Ovary (tissue), 10 donors: ENCODE measurements at places on chromosomes 2 and 18. TPM values are rescaled to one million over a fixed set of nuclear protein-coding genes. Genes with fewer than 3 reads are reported as not detected.

The SPP2 gene
- total RNA-seq: not detected

The ACP1 gene
- total RNA-seq: 84.2 TPM

DNA sequence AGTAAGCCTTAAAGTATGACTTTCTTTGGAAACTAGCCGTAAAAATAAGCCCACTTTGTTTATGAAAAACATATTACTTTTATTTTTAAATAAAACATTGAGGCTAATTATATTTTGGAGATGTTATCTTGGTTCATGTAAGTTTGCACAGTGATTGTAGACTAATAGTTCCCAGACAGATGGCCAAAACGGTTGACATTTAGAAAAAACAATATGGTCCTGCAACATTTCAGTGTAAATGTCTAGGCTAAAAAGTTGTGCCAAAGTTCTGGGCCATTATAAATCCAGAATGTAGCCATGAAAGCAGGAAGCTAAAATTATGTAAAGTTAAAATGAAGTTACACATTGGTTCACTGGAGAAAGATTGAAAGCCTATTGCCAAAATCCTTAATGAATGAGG lies 43.6 kb downstream of the SLC5A7 start:
- H3K4me3 ChIP-seq: no peak overlapping the region
- DNase-seq: no peak
- H3K36me3 ChIP-seq: no peaks in the 10 kb centered on the region
- no peak overlapping the region for H3K27ac ChIP-seq
- no peaks in the 10 kb centered on the region for H3K4me1 ChIP-seq

DNA sequence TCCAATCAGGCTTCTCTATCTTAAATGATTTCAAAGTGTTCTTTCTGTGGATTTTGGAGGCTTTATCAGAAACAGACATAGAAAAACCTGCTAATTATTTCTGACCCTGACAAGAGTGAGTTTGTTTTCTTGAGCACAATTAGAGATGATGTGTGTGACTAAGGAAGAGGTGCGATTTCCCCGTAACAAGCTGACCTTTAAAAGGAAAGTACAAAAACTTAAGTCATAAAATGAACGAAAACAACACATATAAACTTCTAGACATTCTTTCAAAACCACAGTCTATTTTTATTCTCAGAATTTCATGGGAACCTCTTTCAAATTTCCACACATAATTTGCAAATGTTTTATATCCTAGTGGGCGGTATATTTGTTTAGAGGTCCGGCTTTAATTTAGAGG lies 604.8 kb downstream of the CPS1 start:
- H3K4me1 ChIP-seq: no peaks in the 10 kb centered on the region
- H3K27ac ChIP-seq: no peak overlapping the region
- H3K36me3 ChIP-seq: no peaks in the 10 kb centered on the region
- DNase-seq: no peak
- H3K4me3 ChIP-seq: no peak overlapping the region
- H3K27me3 ChIP-seq: no peaks in the 10 kb centered on the region

- H3K36me3 ChIP-seq: no peaks in the 10 kb centered on the region
- no peak overlapping the region for H3K27ac ChIP-seq
- no peak for DNase-seq
- H3K4me1 ChIP-seq: no peaks in the 10 kb centered on the region
Observed at GRCh38 chr2:8649718-8650117, 32.1 kb upstream of the ID2 start.

GRCh38 chr2:96916646-96917543 lies 47.0 kb upstream of the SEMA4C start:
- no peaks in the 10 kb centered on the region for H3K4me1 ChIP-seq
- H3K27ac ChIP-seq: no peak overlapping the region
- no peaks in the 10 kb centered on the region for H3K27me3 ChIP-seq
- no peaks in the 10 kb centered on the region for H3K36me3 ChIP-seq

- DNase-seq: no peak
- H3K4me1 ChIP-seq: peaks cover 2% of the 10 kb centered on the region
- H3K4me3 ChIP-seq: no peak overlapping the region
- H3K27me3 ChIP-seq: no peaks in the 10 kb centered on the region
- no peak overlapping the region for H3K27ac ChIP-seq
Observed at GRCh38 chr2:232609607-232610006, 23.8 kb upstream of the EFHD1 start.

- no peak overlapping the region for H3K4me3 ChIP-seq
- H3K36me3 ChIP-seq: no peaks in the 10 kb centered on the region
- H3K4me1 ChIP-seq: no peaks in the 10 kb centered on the region
- no peak for DNase-seq
- no peaks in the 10 kb centered on the region for H3K27me3 ChIP-seq
- no peak overlapping the region for H3K27ac ChIP-seq
Observed at GRCh38 chr2:216195565-216196029, 86.4 kb downstream of the XRCC5 start.

GRCh38 chr2:178782236-178782635 lies 25.0 kb downstream of the TTN start:
- H3K36me3 ChIP-seq: no peaks in the 10 kb centered on the region
- DNase-seq: no peak
- H3K4me3 ChIP-seq: no peak overlapping the region
- H3K27ac ChIP-seq: no peak overlapping the region
- H3K4me1 ChIP-seq: no peaks in the 10 kb centered on the region
- no peaks in the 10 kb centered on the region for H3K27me3 ChIP-seq

- no peak for DNase-seq
- H3K4me3 ChIP-seq: no peak overlapping the region
- no peak overlapping the region for H3K27ac ChIP-seq
- peaks cover 2% of the 10 kb centered on the region for H3K27me3 ChIP-seq
Observed at GRCh38 chr18:35408843-35409261, 31.7 kb upstream of the ZNF396 start.
